Retina (tissue), 1 donor: ENCODE measurements at places on chromosomes 3 and 15.

DNA sequence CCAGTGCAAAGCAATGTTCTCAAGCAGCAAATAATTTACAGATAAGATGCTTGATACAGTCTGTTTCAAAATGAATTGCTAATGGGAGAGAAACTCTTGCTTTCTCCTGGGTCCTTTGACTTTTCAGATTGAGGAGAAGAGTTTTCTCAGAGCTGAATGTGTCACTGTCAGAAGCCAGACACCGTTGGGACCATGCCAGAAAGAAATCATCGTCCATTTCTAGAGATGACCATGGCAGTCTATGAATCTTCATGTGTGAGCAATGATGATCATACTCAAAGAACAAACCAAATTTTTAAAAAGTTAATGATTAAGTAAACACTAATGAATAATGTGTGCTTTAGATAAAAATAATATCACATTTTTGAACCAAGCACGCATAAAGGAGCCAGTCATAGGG lies 77.6 kb downstream of the ZNF385D start:
- no peak for DNase-seq

DNA sequence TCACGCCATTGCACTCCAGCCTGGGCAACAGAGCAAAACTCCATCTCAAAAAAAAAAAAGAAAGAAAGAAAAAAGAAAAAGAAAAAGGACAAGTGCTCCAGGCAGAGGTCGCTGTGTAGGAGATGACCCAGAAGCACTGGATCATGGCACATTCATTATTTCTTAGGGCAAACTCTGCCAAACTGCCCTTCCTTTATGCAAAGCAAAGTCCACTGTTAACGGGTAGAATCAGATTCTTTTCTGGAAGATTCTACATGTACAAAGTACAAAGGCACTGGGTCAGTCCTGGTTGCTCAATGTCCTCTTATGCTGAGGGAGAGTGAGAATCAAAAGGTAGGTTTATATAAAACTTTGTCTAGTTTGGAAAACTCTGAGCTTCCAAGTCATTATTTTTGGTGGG lies 144.9 kb downstream of the FEZF2 start:
- DNase-seq = no peak

- no peak for DNase-seq
Measured at GRCh38 chr15:80823120-80823519, 44.0 kb downstream of the CEMIP start.

GRCh38 chr3:73433687-73434086 lies 191.1 kb downstream of the PDZRN3 start:
- peak; percentile 77 for DNase-seq

- no peak for DNase-seq
Measured at GRCh38 chr3:177830411-177830849, 633.1 kb upstream of the TBL1XR1 start.

DNA sequence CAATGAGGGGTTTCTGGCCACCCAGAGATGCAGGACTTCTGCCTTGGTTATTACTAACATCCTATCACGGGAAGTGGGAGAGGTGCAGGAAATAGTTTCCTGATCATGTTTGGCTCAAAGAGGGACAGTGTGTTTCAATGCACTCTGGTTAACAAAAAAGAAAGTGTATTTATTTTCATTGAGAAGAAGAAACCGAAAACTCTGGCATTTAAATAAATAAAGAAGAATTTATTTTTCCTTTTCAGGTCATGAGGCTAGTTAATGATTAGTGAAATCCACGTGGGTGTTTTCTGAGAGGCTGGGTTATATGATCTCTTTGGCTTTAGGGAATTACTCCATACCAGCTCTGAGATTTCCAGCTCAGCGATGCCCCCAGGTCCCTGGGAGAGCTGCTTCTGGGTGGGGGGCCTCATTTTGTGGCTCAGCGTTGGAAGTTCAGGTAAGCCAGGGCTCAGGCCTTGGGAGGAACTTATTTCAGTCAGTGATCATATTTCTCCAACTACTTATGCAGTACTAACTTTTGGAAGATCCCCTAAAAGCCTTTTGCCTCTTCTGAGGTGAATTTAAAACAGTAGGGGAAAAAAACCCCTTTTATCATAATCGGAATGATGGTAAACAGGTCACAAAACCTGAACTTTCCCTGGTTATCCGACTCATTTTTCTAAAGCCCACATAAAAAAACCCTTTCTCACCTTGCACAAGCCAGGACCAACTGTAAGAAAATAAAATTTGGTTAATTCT lies at the start of gene PLA1A:
TSS of gene PLA1A (plus strand) at position 338 of the 741 bp plus-strand sequence. CDS start at position 367, 29 bp downstream.
- DNase-seq = no peak

GRCh38 chr3:159796744-159797143 lies 191.9 kb upstream of the IL12A start:
- DNase-seq = no peak

DNA sequence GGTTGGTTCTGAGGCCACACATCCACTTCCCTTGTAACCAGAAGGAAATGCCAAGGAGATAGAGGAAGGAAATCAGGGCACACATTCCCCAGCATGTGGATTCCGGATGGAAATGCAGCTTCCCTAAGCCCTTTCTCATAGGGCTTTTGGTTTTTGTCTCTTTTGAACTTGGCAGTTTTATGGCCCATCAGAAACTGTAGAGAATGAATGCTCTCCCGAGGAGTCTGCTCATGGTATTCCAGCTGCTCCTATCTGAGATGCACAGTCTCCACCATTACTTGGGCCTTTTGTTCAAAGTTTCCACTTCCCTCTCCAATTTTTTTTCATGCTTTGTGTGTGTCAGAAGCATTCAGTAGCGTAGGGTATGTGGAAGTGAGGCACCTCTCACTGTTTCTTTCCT lies 21.2 kb downstream of the XYLB start:
- DNase-seq = no peak

DNA sequence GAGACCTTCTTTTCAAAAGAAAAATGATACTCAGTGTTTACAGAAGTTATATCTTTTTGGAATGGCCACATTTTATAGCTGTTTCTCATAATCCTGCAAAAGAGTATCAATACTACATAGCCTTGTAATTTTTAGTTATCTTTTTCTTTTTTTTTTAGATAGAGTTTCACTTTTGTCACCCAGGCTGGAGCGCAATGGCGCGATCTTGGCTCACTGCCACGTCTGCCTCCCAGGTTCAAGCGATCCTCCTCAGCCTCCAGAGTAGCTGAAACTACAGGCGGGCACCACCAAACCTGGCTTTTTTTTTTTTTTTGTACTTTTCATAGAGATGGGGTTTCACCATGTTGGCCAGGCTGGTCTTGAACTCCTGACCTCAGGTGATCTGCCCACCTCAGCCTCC lies 53.6 kb downstream of the ANKRD28 start:
- DNase-seq = no peak

- DNase-seq = no peak
Measured at GRCh38 chr15:83843471-83843871, 189.5 kb downstream of the ADAMTSL3 start.

GRCh38 chr3:95731753-95732152 lies 1082.6 kb upstream of the EPHA6 start:
- DNase-seq = no peak

DNA sequence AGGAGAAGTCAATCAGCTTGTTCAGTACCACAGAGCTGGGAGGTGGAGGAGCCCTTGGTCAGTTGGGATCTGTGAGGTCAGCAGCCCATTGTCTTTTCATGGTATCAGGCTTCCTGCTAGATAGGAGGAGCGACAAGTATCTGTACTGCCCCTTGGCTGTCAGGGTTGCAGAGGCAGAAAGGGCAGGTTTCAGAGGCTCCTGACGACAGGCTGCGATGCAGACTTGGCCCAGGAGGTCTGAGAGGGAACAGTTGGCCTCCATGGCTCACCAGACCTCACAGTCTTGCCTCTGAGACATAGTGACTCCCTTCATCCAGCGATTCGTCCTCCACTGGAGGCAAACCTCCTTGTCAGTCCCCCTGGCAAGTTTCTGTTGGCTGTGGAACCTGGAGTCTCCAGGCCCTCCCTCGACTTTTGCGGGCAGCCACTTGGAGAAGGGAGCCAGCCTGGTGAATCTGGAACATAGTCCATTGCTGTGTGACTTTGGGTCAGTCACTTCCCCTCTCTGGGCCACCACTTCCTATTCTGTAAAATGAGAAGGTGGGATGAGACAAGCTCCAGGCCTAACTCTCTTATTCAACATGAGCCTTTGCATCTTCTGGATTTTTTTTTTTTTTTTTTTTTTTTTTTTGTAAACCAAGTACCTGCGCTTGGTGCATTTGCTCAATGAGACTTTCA lies 177.9 kb upstream of the TLE3 start:
- no peak for DNase-seq

- no peak for DNase-seq
Measured at GRCh38 chr15:26091184-26091583, 228.1 kb upstream of the ATP10A start.

DNA sequence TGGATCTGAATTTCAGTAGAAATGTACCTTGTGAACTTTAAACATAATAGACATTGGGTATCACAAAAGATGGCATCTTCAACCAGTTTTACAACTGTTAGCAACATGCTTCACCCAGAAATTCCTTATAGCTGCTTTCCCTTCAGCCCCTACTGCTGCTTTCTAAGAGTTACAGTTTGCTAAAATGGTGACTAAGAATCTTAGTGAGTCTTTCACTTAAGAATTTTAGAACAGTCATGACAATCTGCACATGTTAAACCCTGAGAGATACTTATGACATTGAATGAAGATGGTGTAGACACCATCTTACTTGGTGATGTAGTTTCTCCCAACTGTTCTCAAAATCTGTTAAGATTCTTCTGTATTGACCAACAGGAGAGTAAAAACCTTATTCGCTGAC lies 129.7 kb upstream of the UBE2E1 start:
- no peak for DNase-seq

DNA sequence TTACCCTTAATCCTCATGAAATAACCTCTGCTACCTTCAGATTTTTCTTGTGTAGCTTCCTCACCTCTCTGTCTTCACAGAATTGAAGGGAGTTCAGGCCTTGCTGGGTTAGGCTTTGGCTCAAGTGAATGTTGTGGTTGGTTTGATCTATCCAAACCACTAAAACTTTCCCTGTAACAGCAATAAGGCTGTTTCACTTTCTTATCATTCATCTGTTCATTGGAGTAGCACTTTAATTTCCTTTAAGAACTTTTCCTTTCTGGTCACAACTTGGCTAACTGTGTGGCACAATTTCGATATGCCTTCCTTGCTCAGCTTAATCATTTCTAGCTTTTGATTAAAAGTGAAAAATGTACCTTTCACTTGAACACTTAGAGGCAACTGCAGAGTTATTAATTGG lies 129.8 kb downstream of the NR1I2 start:
- no peak for DNase-seq

DNA sequence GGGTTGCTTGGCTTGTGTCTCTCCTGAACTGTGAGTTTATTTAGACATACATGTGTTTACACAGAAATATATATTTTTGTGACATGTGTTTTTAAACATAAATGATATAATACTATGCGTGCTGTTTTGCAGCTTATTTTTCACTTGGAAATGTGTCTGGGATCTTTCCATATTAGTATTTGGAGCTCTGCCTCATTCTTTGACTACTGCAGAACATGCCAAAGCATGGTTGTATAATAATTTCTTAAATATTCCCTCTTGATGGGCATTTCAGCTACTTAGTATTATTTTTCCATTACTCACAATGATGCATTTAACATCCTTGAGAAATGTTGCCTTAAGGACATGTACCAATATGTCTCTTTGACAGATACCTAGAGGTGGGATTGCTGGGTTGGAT lies 19.5 kb downstream of the ANAPC13 start:
- no peak for DNase-seq

DNA sequence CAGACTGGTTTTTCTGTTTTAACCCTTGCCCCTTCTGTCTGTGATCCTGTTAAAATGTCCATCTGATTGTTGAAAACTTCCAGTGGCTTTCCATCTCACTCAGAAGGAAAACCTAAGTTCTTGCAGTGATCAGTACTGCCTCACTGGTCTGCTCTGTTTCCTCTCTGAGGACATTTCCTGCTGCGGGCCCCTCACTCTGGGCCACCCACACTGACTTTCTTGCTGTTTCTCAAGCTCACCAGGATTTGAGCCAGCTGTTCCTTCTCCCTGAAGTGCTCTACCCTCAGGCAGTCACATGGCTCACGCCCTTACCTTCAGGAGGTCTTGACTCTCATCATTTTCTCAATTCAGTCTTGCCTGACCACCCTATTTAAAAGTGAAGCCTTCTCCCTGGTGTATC lies 1.8 kb downstream of the GRK7 start:
- no peak for DNase-seq

- DNase-seq = no peak
Measured at GRCh38 chr15:47415539-47415971, 301.8 kb upstream of the SEMA6D start.

GRCh38 chr3:14822670-14823390 lies 4.1 kb downstream of the FGD5 start:
- DNase-seq = no peak

GRCh38 chr3:38168151-38169026 lies 3.1 kb downstream of the OXSR1 start:
- no peak for DNase-seq

GRCh38 chr3:97967966-97968365 lies 4.3 kb downstream of the RIOX2 start:
- DNase-seq = no peak

GRCh38 chr3:60178931-60179653 lies 1072.2 kb downstream of the FHIT start:
- DNase-seq = no peak

- no peak for DNase-seq
Measured at GRCh38 chr3:133464573-133464972, 64.7 kb downstream of the BFSP2 start.

DNA sequence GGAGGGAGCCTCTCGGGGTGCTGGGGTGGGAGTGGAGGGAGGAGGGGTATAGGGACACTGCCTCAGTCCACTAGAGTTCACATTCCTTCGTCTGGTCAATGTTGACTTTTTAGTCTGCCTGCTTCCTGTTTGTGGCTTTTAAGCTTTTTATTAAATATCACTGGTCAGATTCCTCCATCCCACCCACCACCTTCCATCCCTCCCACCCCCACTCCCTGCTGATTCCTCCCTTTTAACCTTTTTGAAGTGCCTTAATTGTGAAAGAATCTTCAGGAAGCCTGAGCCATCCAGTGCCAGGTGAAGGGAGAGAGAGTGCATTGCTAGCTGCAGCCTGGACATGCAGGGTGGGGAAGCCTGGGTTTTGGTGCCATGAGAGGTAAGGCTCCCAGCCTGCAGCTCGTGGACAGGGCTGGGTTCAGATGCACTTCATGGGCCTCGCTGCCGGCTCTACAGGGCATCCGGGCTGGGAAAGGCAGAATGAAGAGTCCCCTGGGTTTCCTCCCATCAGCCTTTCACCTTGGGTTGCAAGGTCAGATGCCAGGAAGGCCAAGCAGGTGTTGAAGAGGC lies 105.9 kb downstream of the DNAJB8 start:
- DNase-seq = no peak
